ENCODE measurements at places on chromosomes 16 and 17. TPM values are rescaled to one million over a fixed set of nuclear protein-coding genes. Genes with fewer than 3 reads are reported as not detected.
A peak's percentile ranks its signal among the peaks of the same experiment; 100 is the strongest.

DNA sequence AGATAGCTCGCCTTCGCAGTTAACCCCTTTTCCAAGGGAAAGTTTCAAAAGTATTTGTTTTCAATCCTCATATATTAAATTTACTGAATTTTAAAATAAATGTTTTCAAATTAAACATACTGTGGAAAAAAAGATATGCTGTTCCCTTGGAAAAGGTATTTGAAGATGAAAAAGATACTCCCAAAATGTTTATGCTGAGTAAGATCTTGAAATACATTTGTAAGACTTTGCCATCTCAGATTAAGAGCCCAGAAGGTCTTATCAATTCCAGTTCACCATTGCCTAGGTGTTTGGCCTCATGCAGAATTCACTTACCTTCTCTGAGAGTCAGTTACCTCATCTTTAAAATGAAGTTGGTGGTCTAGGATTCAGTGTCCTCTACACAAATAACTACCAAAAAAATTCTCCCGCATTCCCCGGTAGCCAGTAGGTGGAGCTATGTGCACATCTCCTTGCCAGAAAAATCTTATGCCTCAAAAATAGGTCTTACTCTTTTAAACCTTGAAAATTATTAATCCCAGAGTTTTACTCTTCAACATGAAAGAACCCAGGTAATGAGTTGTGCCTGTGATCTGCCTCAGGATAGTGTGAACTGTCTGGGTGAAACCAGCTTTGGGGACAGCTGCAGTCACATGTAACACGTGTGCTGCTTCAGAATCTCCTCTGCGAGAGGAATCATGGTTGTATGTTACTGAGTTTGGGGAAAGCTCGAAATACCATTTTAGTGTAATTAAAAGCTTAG is 178.3 kb downstream of the MRTFB start:
- DNase-seq, result no peak

- DNase-seq, result no peak
These were observed 28.9 kb downstream of the COX10 start for GRCh38 chr17:14098246-14098645.

DNA sequence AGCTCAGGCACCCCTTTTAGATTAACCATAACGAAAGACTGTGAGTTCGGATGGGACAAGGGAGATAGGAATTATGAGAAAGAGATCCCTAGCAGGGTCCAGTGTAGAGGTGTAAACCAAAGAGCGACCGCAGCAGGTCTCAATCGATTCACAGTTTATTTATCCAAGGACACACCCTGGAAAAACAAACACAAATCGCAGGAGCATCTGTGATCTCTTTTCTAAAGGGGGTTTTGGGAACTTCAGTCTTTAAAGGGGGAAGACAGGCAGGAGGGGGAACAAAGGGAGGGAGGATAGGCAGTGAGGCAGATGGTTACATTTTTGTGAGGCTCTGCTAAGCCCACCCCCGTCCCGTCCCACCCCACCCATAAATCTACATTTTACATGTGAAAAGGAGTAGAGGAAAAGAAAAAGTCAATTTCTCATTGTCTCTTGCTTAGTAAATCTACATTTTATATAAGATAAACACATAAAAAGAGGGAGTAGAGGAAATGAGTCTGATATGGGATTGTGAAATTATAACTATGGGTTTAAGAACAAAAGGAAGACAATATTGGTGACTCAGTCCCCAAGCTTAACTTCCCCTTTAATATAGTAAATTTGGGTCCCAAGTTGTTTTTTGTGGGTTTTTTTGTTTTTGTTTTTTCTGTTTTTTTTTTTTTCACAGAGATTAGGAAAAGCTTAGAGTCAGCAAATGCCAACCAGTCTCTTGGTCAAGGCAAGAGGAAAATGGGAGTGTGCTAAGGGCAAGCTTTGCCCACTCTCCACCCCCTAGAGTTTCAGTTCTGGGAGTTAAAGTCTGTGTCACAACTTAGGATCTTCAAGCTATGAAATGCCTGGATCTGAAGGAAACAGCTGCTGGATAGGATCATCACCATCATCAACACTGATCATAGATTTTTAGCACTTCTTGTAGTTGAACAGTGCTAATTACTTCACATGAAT is 160.9 kb upstream of the CDH5 start:
- no peak for DNase-seq

- peak; percentile 45 for DNase-seq
These were observed 93.3 kb downstream of the CMIP start for GRCh38 chr16:81537721-81538561.

DNA sequence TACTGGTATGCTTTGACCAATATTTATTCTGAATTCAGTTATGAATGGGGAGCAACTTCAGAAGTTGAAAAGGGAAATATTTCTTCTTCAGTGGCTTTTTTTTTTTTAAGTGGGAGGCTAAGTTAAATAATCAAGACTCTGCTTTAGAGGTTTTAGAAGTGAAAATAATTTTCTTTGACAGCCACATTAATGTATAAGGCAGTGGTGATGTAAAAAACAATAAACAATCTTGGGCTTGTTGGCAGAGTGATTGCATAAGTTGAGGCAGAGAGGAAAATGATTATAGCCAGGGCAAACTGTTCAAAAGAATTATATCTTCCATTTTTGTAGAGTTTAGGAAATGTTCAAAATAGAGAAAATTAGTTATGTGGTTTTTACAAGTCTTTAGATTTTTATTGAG is 5.4 kb upstream of the KRT12 start:
- DNase-seq, result no peak

GRCh38 chr16:82660966-82661365 is 34.2 kb downstream of the CDH13 start:
- no peak for DNase-seq

DNA sequence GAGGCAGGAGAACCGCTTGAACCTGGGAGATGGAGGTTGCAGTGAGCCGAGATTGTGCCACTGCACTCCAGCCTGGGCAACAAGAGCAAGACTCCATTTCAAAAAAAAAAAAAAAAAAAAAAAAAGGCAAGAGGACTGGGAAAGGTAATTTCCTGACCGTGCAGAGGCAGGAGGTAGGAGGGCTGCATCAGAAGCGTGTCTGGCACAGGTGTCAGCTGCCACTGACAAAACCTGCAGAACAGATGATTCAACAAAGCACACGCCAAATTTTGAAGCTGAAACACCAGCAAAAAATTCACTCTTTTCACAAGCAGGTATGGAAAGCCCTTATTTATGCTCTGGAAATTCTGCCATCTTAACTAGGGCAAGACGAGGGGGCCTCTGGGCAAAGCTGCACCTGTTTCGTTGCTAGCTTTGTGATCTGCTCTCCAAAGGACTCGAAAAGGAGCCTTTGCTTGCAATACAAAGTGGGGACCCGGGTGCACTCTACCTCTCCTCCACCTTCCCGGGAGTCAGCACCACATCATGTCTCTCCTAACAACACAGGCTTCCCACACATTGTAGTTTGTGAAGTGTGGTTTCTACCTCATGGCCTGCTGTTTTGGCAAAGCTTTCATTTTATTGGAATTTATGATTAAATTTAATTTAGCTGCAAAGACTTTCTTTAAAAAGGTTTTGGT is 33.7 kb downstream of the USP22 start:
- DNase-seq, result no peak

DNA sequence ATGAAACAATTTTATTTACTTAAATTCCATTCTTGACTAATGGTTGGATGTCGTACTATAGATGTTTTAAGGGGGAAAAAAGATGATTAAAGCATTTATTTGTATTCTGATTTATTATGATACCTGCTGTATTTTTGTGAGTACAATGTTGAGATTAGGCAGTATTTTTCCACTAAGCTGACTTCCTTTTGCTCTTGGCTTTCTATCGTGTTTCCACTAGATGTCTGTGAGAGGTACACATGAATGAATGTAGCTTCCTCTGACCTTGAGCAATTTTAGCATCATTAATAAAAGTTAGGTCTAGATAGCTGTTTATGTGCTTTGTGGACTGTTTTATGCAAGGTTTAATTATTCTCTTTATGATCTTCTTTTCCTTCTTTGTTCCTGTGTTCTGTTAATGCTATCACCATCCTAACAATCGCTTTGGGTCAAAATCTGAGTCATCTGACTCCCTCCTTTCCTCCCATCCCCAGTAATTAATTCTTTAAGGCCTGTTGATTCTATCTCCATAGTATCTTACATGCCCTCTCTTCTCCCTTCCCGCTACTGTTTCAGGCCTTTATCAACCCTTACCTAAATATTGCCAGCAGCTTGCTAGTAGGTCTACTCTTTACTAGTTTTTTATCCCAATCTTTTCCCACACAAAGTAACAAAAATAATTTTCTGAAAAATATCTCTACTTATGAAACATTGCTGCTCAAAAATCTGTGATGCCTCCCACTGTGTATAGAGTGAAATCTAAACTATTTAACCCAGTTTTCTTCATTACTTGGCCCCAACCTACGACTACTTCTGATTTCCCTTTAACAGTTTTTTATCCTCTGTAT is 76.0 kb downstream of the VMP1 start:
- DNase-seq, result no peak

The SULT1A2 gene
- 10.3 TPM for total RNA-seq

DNA sequence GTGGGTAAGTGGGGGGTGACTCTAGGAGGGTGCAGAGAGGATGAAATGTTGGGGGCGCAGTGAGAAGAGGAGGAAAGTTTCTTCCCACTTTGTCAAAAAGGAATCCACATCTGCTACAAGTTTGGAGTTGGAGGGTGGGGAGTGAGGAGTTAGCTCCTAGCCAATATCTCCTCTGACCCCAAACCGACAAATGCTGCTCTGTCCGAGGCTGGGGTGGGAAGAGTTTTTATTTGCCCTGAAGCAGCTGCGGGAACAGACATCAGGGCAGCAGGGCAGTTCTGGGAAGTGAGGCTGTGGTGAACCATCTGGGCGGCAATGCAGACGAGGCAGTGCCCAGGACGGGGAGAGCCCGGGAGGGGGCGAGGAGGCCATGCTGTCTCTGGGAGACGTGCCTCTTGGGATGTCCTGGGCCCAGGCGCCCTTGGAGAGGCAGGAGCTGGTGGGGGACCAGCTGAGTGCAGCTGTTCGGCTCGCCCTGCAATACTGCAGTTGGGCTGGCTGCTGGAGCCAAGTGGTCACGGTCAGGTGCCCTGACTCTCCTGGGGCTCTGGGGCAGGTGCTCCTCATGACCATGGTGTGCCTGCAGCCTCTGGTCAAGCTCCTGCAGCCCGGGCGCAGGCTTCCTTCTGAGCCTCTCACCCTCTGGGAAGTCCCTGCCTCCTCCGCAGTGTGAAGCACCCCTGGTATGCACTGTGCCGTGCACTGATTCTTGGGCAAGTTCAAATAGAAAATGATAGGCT is 6.4 kb upstream of the SOCS3 start:
- peak; percentile 71 for DNase-seq

GRCh38 chr17:67573987-67574657 is 143.6 kb upstream of the NOL11 start:
- DNase-seq, result no peak

DNA sequence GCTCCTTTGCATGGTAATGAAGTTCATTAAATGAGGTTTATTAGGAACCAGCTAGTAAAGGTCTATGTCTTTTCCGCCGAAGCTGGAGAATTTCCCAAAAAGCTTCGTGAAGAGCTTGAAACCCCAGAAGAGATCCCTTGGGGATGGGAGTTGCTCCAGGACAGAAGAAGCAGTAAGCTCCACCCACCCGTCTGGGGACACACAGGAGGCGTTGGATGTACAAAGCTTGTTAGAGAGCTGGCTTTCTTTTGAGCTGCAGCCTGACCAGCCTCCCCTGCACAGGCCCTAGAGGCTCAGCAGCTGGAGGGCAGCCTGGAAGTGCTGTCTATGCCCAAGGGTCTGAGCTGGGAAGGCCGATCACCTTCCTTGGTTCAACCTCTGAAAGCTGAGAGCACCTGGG is 147.4 kb upstream of the SDK2 start:
- DNase-seq, result no peak

- DNase-seq, result no peak
These were observed 46.1 kb downstream of the CHCT1 start for GRCh38 chr17:60468371-60468770.

GRCh38 chr17:9845306-9845705 is 19.6 kb downstream of the GLP2R start:
- no peak for DNase-seq

DNA sequence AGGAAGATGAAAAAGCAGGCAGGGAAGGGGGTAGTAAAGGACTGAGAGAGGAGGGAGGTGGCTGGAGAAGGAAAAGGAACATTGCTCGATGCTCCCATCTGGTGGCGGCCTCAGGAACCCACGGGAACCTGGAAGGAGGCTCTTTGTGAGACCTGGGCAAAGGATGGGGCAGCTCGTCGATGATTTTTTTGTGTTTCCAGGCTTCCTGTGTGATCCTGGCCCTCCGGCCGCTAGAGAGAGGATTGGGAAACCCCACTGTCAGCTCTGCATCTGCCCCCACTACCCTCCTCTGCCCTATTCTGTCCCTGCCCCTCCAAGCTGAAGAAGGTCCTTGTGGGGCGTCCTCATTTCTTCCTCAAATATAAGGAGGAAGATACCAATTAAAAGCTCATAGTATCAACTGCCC is 6.6 kb downstream of the WFIKKN2 start:
- peak; percentile 69 for DNase-seq

Measured in lower lobe of right lung (tissue), 2 donors.